ENCODE measurements at places on chromosomes 7 and 10.

DNA sequence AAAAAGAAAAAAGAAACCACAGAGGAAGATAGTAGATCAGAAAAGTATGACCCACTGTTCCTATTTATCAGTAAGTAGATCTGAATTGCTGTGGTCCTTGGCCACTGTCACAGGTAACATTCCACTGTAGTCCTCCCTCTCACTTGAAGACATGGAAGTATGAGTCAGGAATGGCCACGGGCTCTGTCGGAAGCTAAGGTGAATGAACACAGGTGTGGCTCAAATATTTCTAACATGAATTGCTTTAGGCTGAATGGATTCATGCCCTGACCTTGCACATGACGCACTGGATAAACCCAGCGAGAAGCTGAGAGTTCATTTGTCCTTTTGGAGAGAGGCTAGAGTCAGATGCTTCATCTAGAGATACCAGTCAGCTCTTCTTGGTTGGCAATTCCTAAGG lies 224.5 kb upstream of the SP8 start:
- DNase-seq = no peak

GRCh38 chr10:133375357-133376115 lies 2.4 kb upstream of the ECHS1 start:
- DNase-seq = no peak

DNA sequence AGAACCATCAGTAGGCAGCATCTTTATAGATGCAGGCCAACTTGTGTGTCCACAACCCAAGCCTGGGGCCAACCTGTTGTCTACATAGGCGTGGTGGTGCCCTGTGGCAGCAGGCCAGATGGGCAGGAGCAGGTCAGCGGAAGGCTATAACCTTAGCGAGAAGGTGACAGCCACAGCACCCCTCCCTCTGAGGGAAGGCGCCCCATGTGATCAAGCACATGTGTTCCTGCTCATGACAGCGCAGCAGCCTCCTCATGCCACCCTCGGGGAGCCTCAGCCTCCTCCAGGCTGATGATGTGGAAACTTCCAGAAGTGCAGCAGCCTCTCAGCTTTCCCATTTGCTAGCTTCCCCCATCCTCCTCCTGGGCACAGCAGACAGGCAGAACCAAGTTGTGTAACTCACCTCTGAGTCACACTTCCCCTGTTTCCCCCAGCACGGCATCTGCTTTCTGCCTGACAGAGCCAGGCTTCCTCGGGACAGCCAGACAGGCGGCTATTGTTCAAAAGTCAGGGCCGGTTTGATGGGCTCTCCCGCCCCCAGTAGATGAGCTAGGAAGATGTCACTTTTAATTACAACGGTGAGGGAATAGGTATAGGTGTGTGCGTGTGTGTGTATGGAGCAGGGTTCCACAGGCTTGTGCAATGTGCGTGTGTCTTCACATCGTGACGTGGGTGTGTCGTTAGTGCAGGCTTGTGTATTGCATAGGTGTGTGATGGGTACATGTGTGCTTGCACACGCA lies 312.0 kb upstream of the ZMIZ1 start:
- no peak for DNase-seq

DNA sequence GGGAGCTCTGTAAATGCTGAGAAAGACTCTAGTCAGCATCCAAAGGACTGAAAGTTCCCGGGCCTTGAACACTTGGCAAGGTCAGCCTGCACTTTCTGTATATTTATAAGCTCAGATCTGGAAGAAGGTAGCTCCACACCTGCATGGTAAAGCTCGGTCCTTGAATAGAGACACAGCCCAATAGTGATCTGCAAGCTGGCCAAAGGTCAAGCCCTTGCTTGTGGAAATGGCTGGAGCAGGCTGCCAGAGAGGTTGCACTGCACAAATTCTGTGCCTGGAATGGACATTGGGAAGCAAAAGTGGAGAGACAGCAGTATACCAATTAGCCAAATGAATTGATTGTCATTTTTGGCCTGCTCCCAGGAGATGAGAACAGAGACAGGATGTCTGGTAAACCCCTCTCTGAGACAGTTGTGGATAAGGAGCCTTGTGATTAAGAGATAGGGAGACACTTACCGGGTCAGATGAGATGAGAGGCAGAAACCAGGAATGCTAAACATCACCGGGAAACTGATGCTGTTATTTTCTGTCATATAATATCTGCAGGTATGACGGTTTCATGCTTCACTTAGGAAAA lies 8.0 kb upstream of the FRA10AC1 start:
- DNase-seq = no peak

GRCh38 chr10:126798649-126799048 lies 106.6 kb upstream of the DOCK1 start:
- no peak for DNase-seq

- DNase-seq = no peak
Measured at GRCh38 chr7:8128449-8129317, 133.3 kb downstream of the ICA1 start.

- no peak for DNase-seq
Measured at GRCh38 chr10:4183761-4184261, 398.8 kb upstream of the KLF6 start.

GRCh38 chr10:122503012-122503411 lies 41.7 kb downstream of the HTRA1 start:
- DNase-seq = no peak

- no peak for DNase-seq
Measured at GRCh38 chr10:31706464-31707092, 222.1 kb downstream of the ARHGAP12 start.

- DNase-seq = no peak
Measured at GRCh38 chr10:126351021-126351420, 37.3 kb downstream of the ADAM12 start.

DNA sequence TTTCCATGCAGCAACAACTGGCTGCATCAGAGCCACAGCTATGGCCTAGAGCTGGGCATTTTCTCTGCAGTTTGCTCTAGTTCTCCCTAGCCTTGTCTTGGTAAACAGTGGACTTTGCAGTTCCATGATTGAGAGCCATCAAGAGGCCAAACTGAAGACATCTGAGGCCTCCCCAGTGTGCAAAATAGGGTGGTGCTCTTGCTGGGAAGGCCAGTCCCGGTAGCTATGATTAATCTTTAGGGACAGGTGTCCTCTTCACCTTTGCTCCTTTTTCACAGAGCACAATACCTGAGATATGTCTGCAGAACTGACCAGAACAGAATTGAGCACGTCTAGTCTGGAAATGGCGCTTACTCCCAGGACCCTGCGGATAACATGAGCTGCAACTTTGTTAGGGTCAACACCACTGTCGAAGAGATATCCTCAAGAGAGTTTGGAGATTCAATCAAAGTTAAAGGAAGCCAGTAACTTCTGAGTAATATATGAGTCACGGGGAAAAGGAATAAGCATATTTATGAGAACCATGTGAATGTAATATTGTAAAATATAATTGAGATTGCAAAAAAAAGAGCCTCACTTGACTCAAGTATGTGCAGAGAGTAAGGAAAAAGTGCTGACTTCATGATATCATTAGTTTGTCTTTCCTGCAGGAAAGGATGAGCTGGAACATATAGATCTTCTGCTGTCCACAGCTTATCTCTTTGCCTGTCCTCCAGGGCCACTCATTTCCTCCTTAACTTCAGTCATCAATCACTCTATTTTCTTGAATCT lies 76.7 kb downstream of the ANK3 start:
- no peak for DNase-seq

DNA sequence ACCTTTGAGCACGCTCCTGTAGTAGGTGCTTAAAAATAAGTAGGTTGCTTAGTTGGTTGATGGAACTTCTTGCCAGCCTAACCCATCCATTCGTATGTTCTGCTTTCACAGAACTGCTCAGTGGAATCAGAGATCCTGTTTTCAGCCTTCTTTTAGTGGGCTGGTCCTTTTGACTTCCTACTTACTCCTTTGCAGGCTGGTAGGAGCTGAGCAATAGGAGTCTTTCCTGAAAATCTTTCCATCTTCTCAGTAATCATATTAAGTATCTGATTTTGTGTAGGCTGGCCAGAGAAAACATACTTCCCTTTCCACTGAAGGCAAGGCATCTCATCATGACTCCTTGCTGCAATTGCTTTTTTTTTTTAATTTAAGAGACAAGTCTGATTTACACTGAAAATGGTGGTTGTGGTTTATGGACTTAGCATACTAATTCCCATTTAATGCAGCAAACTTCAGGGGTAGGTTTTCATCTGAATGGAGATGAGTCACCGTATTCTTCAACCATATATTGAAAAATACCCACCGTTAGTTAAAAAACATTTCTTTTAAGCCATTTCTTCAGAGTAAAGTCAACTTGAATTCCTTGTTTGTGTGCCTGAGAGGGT lies 208.0 kb downstream of the ZNF365 start:
- no peak for DNase-seq

DNA sequence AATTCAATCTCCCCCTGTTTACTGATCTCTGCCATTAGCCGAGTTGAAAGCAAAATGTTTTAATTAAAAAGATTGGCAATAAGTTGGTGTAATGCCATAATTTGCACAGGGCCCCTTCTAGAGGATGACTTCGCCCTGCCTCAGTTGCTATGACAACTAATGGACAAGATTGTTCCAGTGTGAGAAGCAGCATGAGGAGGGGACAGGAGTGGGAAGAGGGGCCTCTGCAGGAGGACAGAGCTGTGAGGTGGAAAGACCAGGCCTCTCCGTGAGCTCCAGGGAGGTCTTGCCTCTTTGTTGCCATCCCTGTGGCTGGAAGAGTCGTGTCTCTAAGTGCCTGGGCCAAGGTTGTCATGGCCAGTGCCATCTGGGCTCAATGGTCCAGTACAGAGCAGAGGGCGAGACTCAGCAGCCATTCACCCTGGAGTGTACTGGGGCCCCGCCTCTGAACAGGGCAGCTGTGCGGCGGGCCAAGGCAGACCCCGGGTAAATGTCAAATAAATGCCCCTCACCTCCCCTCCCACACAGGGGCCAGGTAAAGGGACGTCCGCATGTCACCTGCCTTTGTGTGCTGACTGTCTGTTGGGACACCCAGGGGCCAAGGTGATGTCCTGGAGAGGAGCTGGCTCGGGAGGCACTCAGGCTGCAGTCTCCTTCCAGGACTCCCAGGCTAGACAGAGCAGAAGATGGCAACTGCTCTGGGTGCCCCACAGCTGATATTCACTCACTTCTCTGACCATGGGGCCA lies 97.0 kb upstream of the RET start:
- DNase-seq = peak; percentile 30

GRCh38 chr10:47447705-47448104 lies 36.2 kb downstream of the ANXA8 start:
- DNase-seq = peak; percentile 53

GRCh38 chr7:75977743-75978142 lies 16.7 kb downstream of the TMEM120A start:
- DNase-seq = peak; percentile 81

DNA sequence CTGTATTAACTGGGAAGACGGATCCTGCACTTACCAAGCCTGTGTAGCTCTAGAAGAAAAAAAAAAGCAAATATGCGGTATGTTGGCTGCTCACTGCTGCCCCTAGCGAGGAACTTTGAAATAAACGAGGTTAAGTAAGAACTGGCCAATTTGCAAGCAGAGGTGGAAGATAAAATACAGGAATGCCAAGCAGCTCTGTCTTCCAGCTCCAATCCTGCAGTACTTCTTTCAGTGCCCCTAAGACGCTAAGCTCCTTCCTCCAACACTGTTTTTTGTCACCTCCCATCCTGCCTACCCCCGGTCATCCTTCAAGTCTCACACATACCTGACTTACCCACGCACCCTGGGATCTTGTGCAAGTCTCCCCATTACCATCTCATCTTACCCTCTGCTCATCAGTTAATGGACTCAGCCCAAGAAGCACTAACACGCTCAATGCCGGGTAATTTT lies 809 bp downstream of the C10orf143 start:
- DNase-seq = peak; percentile 80

GRCh38 chr7:1021931-1022330 lies 22.4 kb upstream of the GPR146 start:
- no peak for DNase-seq

DNA sequence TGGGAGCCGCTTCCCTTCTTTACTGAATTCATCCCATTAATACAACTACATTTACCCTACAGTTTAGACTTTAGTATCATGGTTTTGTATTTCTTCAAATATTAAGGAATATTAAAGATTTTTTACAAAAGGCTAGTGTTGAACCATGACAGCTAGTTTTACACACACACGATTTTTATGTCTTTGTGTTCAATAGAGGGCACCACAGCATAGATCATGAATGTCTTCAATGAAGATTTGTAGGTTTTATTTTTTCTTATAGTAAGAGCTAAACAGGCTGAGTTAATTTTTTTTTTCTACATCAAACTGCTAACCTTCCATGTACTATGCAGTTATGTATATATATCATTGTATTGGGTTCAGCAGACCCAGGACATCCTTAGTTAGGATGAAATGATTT lies 76.9 kb downstream of the SNX10 start:
- no peak for DNase-seq

GRCh38 chr7:137772748-137773147 lies 74.0 kb downstream of the DGKI start:
- no peak for DNase-seq

DNA sequence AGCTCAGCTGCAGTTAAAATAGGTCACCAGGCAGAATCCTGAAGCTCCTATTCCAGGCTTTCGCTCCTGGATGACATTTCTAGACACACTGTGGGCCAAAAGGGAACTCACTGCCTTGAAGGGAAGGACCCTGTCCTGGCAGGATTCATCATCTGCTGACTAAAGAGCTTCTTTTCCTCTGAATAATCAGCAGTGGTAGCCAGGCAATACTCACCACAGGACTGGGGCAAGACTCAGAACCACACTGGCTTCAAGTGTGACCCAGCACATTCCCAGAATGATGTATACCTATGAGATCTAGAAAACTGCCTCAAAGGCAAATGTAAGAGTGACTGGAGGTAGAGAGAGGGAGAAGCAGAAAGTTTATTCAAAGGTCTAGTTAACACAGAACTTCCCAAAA lies 29.5 kb upstream of the EBF3 start:
- no peak for DNase-seq

Measured in left forelimb (tissue), 1 donor.